ENCODE measurements at places on chromosomes 11 and 22. TPM values are rescaled to one million over a fixed set of nuclear protein-coding genes. Genes with fewer than 3 reads are reported as not detected.
A peak's percentile ranks its signal among the peaks of the same experiment; 100 is the strongest.

GRCh38 chr22:32413719-32414118 lies 1.7 kb upstream of the RTCB start:
- peak; percentile 8 for DNase-seq

DNA sequence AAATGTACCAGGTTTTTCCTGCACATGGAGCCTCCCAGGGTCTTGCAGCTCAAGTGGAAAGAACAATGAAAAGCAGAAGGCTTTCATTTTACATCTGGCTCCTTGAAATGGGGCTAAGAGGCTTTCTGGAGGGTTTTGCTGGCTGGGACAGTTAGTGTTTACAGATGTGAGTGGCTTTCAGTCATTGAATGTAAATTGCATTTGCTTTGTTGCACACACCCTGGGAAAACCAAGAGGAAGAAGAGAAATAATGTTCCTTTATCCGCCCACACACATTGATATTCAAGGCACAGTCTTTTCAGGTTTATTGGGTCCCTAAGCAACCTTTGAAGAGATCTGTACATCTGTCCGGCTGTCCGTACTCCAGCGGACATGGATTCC lies 144.5 kb downstream of the SPON1 start:
- no peak for DNase-seq

- no peak for DNase-seq
Measured at GRCh38 chr11:124880290-124880611, 15.0 kb downstream of the ROBO3 start.

GRCh38 chr11:10388574-10388973 lies 66.5 kb upstream of the AMPD3 start:
- DNase-seq = no peak

GRCh38 chr11:1160231-1161101 lies 2.7 kb downstream of the MUC5AC start:
- DNase-seq = no peak

DNA sequence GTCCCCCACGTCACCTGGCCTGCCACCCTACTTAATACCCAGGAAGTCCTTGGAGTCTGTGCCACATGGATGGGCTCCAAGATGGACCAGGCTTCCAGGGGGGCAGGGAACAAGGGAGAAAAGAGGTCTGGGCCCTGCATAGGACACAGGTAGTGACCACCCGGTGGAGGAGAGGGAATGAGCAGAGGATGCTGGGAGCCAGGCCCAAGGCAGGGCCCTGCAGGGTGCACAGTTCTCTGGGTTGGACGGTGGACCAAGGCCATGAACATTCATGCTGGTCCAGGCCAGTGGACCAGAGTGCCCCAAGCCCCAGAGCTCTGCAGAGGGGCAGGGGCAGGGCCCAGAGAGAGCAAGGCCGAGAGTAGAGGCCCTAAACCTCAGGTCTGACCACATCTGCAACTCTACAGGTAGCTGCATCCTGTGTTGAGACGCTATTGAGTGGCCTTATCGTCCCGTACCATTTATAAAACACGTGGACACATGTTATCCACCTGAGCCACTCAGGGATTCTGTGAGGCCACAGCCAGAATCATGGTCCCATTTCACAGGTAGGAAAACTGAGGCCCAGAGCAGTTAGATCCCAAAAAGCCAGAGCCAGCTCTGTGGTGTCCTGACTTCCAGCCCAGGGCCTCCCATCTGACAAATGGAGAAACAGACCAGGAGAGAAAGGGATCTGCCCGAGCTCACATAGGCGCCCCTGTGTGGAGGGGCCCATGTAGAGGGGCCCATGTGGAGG lies 46.4 kb downstream of the IGLL5 start:
- DNase-seq = no peak

The SULT4A1 gene
- 5.5 TPM for total RNA-seq

The EXPH5 gene
- total RNA-seq = 6.5 TPM
